ENCODE measurements at places on chromosomes 13 and 19.

DNA sequence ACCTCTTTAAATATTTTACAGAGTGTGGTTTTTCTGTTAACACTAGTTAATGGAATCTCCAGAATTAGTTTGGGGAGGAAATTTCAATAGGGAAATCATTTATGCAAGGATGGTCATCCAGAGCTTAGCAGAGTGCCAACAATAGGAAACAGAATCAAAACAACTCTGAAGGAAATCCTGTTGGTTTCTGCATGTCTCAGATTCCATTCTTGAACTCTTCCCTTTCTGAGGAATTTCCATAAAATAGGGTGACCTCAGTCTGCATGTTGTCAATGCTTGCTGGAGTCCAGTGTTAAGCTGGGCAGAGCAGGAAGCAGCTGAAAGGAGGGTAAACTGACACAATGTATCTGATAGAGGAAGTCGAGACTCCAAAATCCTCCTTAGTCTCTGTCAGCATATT is 16.9 kb downstream of the CBY2 start:
- DNase-seq, result no peak

GRCh38 chr13:100532090-100532766 is 56.4 kb downstream of the GGACT start:
- DNase-seq, result no peak

DNA sequence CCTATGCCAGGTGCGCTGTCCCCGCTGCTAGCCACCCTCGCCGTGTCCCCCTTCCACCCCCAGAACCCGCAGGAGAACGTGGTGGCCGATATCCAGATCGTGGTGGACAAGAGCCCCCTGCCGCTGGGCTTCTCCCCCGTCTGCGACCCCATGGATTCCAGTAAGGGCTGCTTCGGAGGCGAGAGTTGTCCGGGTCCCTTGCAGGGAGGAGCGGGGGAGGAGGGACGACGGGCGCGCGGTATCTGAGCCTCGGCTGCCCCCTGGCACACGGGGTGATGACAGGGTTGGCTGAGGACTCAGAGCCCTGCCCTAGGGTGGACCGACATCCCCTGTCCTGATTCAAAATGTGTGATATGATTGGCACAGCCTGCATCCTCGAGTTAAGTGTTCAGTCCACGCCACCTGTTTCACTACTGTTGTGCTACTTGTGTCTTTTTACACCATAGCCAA is 653 bp downstream of the MVB12A start:
- DNase-seq, result no peak

DNA sequence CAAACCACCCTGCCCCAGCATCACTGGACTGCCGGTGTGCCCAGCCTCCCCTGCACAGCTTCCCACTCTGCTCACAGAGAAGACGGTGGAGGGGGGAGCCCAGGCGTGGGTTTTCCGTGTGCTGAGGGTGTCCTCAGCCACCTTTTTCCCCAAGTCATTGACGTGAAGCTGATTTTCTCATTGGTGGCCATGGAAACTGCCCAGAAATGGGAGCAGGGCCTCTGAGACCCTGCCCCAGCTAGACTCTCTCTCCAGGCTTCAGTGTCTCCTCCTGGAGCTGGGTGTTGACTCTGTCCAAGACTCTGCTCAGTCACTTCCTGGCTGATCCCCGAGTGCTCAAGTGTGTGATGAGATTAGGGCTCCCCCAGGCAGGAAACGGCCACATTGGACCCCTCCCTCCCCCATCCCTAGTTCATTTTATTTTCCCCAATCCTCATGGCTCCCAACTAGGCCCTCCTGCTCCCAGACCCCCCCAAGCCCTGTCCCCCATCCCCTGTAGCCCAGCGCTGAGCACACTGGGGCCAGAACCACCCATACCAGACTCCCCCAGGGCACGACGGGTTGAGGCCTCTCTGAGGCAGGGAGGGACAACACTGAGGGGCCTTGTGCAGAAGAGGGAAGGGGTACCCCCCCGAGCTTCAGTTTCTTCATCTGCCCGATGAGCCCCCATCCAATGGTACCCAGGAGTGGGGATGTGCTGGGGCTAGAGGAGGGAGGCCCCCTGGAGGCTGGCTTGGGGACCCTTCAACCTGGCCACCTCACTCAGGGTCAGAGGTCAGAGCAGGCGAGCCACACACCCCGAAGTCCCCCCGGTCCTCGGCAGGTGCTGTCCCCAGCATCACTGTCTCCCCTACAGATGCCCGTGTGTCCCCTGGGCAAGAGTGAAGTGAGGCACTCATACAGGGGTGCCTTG is 1.2 kb upstream of the F2RL3 start:
- DNase-seq, result no peak

DNA sequence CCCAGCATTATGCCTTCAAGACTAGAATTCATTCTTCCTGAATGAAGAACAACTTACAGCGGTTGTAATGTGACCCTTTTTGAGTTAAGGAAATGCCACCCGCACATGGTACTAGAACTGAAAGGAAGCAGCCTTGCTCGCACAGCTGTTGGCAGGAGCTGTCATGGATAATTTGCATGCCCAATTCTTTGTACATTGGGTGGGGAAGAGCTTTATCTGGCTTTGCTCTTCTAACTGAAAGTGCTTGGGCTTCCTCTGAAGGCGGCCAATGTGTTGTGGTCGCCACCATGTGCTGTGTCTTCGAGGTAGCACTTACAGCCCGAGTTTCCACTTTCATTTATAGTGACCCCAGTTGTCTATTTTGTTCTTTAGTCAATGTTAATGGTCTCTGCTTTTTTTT is 3.4 kb downstream of the CCNE1 start:
- no peak for DNase-seq

GRCh38 chr13:96373597-96373996 is 283.7 kb downstream of the HS6ST3 start:
- no peak for DNase-seq

DNA sequence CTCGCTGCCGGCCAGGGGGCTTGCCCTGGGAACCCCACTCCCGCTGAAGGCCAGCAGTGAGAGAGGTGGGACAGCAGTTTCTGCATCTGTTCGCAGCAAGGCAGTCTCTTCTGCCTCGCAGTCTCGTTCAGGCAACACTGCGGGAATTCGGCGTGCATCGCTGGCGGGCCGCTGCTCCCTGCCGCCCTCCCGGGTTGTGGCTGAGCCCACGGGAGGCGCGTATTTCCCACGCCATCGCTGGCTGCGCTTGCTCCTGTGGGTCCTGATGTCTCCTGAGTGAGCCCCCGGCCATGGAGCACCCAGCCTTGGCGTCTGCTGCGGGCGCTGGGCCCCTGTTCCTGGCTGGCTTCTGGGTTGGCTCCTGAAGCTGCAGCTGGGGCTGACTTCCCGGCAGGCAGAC is 227.9 kb downstream of the TEX29 start:
- DNase-seq, result no peak

- DNase-seq, result no peak
Measured at GRCh38 chr19:7415857-7416371, 67.2 kb downstream of the ARHGEF18 start.

DNA sequence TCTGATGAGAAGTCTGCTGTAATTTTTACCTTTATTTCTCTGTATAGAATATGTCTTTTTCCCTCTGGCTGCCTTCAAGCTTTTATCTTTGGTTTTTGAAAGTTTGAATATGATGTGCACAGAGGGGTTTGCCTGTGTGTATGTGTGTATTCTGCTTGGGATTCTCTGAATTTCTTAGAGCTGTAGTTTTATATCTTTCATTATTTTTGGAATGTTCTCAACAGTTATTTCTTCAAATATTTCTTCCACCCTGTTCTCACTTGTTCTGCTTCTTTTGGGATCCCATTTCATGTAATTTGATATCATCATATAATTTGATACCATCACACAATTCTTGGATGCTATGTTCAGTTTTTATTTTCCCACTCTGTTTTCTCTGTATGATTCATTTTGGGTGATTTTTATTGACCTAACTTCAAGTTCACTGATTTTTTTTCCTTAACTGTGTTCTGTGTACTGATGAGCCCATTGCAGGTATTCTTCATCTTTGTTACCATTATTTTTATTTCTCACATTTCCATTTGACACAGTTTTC is 7.5 kb downstream of the COG3 start:
- no peak for DNase-seq

- no peak for DNase-seq
Measured at GRCh38 chr13:113074876-113075275, 30.7 kb upstream of the F7 start.

GRCh38 chr13:52421216-52421615 is 15.2 kb upstream of the THSD1 start:
- no peak for DNase-seq

DNA sequence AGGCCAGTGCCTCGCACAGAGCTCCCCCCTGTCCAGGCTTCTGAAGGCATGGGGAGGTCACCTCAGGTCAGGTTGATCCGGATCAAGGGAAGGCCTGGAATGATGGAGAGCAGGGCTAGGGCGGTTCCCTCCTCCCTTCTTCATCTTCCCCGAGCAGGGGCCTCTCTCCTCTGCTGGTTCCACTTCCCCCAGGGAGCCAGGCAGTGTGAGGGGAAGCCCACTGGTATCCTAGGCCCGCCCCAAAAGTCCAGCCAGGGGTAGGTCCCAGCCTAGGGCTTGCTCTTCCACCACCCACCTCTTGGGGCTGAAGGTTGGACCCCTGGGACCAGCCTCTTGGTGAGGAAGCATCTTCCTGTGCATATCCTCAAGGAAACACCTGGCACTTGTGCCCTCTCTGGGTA is 16.4 kb upstream of the PRR19 start:
- no peak for DNase-seq

GRCh38 chr19:40469011-40469410 is 2.2 kb downstream of the SPTBN4 start:
- DNase-seq, result no peak

DNA sequence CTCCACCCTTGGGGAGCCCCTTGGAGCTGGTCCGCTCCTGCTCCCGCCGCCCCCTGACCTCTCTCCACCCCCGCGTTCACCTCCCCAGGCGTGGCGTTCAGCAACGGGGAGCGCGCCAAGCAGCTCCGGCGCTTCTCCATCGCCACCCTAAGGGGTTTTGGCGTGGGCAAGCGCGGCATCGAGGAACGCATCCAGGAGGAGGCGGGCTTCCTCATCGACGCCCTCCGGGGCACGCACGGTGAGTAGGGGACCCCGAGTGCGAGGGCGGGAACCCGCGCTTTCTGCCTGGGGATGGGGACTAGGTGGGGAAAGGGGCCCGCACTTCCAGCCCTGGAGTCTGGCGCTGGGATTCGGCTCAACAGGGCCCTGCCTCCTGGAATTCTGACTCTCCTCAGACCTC is 1.7 kb downstream of the CYP2A13 start:
- DNase-seq, result no peak
